ENCODE measurements at places on chromosomes 2 and 18. TPM values are rescaled to one million over a fixed set of nuclear protein-coding genes. Genes with fewer than 3 reads are reported as not detected.
A peak's percentile ranks its signal among the peaks of the same experiment; 100 is the strongest.

DNA sequence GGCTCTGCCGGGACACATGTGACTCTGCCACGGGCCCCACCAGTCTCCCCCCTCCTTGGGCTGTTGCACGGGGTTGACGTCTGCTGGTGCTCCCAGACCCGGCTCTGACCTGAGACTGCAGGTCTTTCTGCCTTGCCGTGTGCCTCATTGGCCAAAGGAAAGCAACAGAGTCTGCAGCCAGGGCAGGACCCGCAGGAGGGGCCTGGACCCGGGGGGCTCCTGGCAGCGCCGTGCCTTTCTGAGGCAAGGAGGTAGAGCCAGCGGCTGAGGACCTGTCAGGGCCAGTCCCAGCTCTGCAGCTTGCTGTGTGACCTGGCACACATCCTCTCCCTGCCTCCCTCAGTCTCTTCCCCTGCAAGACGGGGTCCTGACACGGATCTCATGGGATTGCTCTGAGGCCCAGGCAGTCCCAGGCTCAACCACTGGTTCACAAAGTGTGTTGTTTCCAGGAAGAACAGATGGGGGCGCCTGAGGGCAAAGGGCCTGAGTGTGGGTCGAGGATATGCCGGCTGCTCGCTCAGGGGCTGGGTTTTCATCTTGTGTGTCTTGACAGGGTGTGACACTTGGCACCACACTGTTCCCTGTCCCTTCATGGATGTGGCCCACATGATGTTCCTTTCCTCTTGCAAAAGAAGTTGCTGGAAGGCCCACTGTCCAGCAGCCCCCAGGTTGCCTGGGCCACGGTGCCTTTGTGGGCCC is 9.0 kb downstream of the CAPN10 start:
- DNase-seq: peak; percentile 30

LRRTM4 gene
- total RNA-seq: 0.15 TPM

DNA sequence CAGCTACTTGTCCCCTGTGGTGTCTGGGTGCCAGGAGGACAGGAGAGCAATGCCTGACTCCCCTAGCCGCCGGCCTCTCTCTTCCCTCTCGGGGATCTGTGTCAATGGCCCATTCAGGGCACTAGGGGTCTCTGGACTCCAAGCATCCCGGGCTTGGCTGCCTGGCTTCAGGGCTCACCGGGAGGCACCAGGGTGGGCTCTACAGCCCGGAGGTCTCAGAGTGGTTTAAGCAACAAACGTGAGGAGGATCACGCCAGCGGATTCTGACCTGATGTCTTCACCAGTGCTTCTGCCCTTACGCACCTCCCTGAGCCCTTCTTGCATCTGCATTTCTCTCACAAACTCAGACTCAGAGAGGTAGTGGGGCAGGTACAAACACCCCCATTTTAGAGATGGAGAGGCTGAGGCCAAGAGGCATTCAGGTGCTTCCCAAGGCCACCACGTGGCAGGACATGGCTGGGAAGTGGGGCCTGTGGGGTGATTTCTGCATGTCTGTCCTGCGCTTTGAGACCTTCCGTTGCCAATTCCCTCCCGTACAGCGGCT is 243.0 kb downstream of the CELF4 start:
- DNase-seq: peak; percentile 70

C1D gene
- total RNA-seq: 18.4 TPM

- peak; percentile 45 for DNase-seq
Measured at GRCh38 chr2:173555833-173556232, 201.2 kb downstream of the CDCA7 start.

GRCh38 chr2:118805064-118805690 is 42.3 kb downstream of the EN1 start:
- no peak for DNase-seq

ILKAP gene
- 65.1 TPM for total RNA-seq

MYO5B gene
- total RNA-seq: 0.30 TPM

DNA sequence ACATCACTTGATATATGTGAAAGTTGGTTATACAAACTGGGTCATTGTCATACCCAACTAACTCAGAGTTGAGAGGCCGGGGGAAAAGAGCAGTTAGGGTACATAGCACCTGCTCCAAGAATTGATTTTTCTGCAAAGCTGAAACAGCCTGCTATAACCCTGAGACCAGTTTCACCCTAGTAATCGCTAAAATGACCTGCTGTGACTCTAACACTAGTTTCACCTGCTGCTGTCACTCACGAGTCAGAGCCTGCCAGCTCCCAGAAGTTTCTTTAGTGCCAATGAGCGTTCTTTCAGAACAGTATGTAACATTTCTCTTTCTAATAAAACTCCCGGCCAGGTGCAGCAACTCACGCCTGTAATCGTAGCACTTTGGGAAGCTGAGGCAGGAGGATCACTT is 28.0 kb downstream of the SRSF7 start:
- no peak for DNase-seq

TRPM8 gene
- 8.9 TPM for total RNA-seq

OTOS gene
- not detected for total RNA-seq

SOS1 gene
- 37.8 TPM for total RNA-seq

All from A673 (cell line).